Fibroblast of villous mesenchyme (primary cell): ENCODE measurements at places on chromosomes 1 and 21.

- DNase-seq, result no peak
Observed at GRCh38 chr21:33680870-33681269, 38.6 kb downstream of the ITSN1 start.

- no peak for DNase-seq
Observed at GRCh38 chr1:156887734-156888133, 5.8 kb upstream of the PEAR1 start.

DNA sequence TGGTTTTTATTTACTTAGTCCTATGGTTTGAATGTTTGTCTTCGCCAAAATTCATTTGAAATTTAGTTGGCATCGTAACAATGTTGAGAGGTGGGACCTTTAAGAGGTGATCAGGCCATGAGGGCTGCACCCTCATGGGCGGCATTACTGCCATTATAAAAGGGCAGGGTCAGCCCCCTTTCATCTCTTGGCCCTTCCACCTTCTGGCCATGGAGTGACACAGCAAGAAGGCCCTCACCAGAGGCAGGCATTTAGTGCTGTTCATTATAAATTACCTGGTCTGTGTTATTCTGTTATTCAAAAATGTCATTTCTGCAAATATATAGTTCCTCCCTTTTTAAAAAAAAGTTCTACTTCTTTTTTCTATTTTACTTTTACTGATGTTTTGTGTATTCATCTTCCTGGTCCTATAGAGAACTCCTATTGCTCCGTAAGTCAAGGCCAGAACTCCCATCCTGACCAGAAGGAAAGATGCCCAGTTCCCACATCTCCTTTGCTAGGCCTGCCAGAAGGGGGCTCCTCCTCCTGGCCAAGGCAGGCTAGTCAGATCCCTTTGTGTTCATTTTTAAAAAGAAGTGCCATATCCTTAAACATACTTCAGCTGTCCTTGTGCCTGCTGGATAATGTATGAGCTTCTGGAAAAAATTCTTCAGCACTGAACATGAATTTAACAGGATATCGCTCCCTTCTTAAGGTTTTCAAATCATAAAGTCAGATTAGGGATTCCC lies 10.0 kb upstream of the LBR start:
- peak; percentile 34 for DNase-seq

- DNase-seq, result no peak
Observed at GRCh38 chr1:10945991-10946509, 66.4 kb upstream of the TARDBP start.

DNA sequence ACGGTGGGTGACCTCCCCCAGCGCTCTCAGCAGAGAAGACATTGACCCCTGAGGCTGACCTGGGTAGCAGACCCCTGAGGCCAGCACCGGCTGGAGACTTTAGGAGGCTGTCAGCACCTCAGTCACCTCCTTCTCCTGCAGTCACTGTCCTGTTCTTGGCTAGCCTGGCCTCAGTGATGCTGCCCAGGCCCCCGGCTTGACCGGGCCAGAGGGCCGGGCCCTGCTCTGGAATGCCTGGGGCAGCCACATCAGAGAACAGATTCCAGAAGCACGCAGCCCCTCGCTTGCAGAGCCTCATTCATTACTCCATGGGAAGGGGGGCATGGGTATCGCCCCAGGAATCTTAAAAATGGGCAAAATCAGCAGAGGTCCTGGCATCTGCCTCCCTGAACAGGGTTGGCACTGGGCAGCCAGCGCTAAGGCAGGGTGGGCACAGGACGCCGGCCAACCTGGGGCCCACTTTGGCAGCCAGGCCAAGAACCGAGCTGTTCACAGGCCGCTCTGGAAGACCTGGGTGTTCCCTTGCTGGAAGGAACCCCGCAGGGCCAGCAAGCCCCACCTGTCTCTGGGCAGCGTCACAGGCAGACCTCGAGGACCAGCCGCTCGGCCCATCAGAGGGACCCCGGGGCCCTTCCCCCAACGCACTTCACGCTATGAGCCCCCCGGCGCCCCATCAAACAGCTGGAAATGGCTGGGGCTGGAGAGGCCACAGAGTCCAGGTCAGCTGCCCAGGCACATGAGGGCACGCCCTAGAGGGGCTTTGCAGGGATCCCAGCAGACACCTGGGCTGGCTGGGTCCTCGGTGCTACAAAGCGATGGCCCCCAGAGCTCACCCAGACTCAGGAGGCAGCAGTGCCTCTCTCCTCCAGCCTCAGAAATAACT lies 45.1 kb downstream of the MEGF6 start:
- no peak for DNase-seq

GRCh38 chr1:236303675-236304074 lies 21.9 kb upstream of the ERO1B start:
- no peak for DNase-seq

GRCh38 chr1:92995441-92996430 lies 34.5 kb upstream of the DIPK1A start:
- no peak for DNase-seq

GRCh38 chr1:24199291-24199900 lies 12.3 kb upstream of the IFNLR1 start:
- DNase-seq, result peak; percentile 67

DNA sequence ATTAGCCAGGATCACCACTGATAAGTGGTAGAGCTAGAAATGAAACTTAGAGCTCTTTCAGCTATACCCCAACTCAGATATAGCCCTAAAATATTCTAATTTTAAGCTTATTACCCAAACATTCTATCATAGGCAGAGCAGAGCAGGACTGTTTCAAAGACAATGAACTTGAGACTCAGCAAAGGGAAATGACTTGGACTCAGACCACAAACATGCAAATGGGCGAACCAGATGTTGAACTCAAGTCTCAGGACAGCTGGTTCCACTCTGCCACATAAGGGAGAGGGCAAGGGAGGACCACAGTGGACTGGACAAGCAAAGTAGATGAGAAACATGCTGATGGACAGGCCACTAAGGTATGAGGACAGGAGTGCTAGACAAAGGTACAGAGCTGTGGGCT lies 315.3 kb downstream of the OMA1 start:
- no peak for DNase-seq

GRCh38 chr1:180386745-180387367 lies 115.5 kb downstream of the ACBD6 start:
- no peak for DNase-seq

- no peak for DNase-seq
Observed at GRCh38 chr1:12171206-12172041, 4.6 kb downstream of the TNFRSF1B start.

DNA sequence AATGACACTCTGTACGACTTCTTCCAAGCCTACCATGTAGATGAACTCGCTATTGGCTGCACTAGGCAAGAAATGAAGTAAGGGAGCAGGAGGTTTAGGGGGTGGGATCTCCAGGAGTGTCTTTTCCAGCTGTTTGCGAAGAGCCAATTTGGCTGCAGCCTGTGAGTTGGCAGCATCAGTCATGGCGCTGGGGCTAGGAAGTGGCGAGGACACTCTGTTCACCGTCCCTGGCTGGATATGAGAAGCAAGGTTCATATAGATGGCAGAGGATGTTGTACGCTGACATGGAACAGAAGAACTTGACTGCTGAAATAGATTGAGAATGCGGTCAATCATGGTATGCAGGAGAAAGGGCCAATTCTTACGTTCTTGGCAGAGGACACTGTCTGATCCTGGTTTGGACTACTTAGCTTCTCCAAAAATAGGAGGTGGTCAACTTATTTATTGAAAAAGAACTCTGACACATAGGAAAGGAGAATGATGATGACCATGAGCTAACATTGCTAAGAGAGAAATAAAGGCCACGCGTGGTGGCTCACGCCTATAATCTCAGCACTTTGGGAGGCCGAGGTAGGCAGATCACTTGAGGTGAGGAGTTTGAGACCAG lies 41.2 kb downstream of the SLC27A3 start:
- no peak for DNase-seq

DNA sequence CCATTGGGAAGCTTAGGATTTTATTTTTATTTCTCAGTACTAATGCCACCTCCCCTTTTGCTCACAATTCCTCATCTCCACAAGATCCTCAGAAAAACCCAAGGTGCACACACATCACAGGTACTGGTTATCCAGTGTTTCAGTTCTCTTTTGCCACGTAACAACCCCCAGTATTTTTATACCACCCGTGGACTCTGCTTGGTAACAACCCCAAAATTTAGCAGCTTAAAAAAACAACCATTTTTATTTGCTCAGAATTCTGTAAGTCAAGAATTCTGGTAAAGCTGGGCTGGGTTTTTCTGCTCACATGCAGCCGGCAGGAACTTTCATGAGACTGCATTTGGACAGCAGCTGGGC lies 180.0 kb downstream of the KAZN start:
- DNase-seq, result no peak

DNA sequence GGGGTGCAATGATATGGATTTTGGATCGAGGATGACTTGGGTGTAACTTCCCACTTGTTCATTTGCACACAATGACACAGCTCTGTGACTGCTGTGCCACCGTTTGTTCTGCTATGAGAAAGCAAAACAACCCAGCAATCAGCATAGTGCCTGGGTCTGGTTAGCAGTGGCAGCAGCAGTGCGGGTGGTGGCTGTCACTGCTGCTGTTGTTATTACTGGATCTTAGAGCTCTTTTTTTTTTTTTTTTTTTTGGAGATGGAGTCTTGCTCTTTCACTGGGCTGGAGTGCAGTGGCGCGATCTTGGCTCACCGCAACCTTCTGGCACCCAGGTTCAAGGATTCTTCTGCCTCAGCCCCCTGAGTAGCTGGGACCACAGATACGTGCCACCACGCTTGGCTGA lies 56.9 kb downstream of the TBCE start:
- no peak for DNase-seq

DNA sequence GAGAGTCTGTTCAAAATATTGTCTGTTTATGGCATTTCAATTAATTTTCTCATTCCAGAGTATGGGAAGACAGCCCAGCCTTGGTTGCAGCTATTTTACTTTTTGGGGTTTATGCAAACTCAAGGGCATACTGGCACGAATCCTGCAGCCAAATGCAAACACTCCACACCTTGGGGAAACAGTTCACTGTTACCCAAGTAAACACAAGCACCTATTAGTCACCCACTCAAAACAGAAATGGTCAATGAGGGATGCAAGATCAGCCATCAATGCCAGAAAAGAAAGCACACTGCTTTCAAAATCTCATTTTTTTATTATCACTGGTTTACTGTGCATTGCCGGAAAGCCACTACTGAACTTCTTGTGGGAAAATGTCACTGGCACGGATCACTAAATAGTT lies 170.6 kb downstream of the RUNX1 start:
- DNase-seq, result no peak

GRCh38 chr1:23126801-23127200 lies 41.9 kb downstream of the LUZP1 start:
- peak; percentile 59 for DNase-seq

DNA sequence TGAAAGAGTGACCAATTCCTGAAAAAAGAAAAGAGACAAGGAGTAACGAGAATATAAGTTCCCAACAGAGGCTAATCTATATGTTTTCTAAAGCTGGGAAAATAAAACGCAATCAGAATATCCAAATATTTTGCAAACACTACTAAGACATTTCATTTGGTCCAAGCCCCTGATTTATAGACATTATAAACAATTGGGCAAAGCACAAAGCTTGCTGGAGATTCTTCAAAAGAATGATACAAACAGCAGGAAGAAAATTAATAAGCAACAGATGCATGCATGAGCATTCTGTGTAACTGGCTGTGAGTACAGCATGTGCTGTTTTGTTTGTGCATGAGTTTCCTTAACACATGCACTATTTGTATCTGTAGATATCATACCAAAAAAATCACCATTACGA lies 552.9 kb downstream of the LTN1 start:
- peak; percentile 92 for DNase-seq

- no peak for DNase-seq
Observed at GRCh38 chr1:40133839-40134238, 27.3 kb upstream of the RLF start.

GRCh38 chr1:212077028-212077427 lies 41.5 kb downstream of the DTL start:
- no peak for DNase-seq

DNA sequence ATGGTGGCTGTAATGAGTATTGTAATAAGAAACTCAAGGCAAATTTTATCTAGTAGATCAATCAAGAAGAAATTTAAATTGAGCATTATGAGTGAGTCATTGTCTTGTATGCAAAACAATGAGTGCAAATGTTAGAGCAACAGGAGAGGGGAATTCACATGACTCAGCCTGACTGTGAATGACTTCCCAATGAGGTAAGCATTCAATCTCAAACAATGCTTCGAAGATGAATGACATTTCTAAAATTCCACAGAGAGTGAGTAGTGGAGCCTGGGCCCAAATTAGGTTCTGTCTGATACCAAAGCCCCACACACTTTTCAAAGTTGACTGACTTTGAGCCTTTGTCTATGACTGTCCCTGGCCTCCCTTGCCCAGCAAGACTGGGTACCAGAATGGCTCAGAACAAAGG lies 738.0 kb downstream of the PTPRU start:
- DNase-seq, result peak; percentile 46

GRCh38 chr1:186113461-186113860 lies 261.6 kb downstream of the TPR start:
- no peak for DNase-seq

DNA sequence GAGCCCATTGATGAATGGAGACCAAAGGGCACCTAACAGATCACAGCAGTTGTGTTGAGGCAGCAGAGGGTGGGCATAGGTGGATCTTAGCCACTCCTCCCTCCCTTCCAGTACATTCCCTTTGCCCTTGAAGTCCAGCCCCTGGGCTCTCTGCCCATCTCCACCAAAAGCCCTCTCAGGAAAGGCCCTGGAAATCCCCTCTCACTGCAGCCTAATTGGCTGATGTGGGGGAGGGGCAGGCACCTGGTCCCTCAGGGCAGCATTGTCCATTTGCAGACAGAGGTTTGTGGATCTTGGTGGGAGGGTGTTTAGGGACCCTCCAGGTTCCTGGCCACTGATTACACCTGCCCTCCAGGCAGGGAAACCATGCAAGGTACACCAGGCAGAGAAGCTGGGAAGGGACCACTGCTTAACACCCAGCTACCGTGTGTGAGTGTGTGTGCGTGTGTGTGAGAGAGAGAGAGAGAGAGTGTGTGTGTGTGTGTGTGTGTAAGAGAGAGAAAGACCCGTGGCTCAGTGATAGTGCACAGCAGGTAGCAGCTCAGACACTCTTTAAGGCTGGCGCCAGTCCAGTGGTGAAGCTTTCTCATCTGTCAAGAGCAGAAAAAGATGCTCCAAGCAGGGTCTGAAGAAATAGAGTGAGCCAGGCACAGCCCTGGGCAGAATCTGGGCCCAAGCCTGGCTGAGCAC lies 71.1 kb downstream of the MATN1 start:
- no peak for DNase-seq

- DNase-seq, result no peak
Observed at GRCh38 chr1:19348441-19349198, 36.5 kb downstream of the SLC66A1 start.

DNA sequence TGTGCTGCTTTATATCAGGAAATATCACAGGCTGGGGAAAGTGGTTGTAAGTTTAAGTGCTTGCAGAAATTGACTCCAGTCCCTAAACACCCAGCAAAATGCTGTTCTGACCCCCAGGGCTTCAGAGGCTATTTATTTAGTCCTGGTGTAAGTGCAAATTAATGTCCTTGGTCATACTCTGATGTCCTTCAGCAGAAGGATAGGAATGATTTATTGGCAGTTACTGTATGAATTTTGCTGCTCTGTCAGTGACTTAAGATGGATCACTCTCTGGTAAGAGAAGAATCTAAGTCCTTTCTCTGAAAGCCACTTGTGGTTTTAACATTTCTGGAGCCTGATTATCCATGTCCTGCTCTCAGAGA lies 21.9 kb downstream of the FAM20B start:
- no peak for DNase-seq
